ENCODE measurements at places on chromosomes 11 and 22. TPM values are rescaled to one million over a fixed set of nuclear protein-coding genes. Genes with fewer than 3 reads are reported as not detected.

AIFM3 gene
- 1.1 TPM for total RNA-seq

SPINDOC gene
- total RNA-seq, result 21.4 TPM

KRTAP5-2 gene
- total RNA-seq, result not detected

DNA sequence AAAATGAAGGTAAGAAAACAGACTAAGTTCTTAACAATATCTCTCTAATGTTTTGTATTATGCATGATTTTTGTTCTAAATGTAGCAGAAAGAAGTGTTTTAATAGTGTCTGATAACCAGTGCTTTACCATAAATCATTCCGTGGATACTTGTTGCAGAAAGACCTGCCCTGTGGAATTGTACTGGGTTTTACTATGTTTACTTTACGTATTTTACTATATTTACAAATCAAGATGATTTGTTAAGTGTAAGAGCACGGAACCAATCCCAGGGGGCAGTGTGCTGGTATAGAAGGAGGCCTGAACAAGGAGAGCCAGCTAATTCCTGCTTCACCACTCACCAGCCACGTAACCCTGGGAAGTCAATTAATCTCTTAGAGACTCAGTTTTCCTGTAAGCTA is 1.4 kb downstream of the HTR3B start:
- DNase-seq, result peak; percentile 26

UBQLNL gene
- not detected for total RNA-seq

DNA sequence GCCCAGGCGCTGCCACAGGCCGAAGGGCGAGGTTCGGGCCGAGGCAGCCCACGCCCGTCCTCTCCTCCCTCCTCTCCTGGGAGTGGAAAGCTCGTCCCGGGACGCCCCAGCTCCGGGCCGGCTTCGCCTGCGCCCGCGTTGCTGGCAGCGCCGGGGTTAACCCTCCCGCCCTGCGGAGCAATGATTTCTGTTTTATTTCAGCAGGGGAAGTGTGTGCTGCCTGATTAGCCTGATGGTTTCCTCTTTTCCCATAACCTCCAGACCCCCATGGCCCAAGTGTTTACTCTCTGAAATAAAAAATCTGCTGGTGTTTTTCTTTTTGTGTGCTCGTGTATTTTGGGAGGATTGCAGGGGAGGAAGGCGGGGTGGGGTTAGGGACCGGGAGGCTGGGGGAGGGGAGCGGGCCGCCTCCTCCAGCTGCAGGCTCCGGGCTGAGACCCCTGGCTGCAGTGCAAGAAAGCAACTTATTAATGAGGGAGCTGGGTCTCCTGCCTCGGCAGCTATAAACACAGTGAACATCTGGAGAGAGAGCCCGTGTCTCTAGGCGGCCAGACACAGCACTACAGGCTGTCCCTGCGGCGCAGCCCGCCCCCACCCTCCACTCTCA is 38.6 kb downstream of the ETS1 start:
- no peak for DNase-seq

DNA sequence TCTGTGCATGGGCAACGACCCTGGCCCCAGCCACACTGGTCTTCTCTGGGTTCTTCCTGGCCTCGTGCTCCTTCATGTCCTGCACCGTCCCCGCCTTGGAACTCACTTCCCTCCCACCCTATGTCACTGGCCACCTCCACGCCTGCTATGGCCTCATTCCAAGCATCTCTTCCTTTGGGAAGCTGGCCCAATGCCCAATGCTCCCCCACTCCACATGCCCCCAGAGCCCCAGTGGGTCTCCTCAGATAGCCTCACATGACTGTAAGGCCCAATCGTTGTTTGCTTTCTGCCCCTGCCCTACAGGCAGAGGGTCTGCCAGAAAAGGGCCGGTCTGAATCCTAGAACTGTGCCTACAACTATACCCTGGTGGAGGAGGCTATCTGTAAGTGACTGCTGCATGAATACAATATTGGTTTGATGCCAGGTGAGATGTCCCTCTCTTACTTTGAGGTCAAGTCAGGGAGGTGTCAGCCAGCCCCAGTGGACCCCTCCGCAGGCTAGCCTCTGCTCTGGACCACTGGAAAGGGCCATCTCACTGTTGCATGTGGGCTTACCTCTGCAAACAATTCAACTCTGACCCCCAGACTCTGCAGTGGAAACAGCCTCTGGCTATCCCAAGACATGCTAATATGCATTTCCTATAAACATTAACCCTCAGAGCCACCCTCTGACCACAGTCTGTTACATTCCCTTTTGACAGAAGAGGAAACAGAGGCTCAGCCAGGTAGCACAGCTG is 2.1 kb upstream of the GNAZ start:
- no peak for DNase-seq

SLC22A25 gene
- not detected for total RNA-seq

- DNase-seq, result no peak
These were observed 15.9 kb downstream of the TSPAN18 start for GRCh38 chr11:44742508-44743246.

NFAM1 gene
- total RNA-seq, result not detected

NUCB2 gene
- total RNA-seq, result 89.4 TPM

PRR33 gene
- total RNA-seq, result not detected

Measured in MCF 10A (cell line).